SJSA1 (cell line): ENCODE measurements at places on chromosomes 2 and 18.
A peak's percentile ranks its signal among the peaks of the same experiment; 100 is the strongest.

DNA sequence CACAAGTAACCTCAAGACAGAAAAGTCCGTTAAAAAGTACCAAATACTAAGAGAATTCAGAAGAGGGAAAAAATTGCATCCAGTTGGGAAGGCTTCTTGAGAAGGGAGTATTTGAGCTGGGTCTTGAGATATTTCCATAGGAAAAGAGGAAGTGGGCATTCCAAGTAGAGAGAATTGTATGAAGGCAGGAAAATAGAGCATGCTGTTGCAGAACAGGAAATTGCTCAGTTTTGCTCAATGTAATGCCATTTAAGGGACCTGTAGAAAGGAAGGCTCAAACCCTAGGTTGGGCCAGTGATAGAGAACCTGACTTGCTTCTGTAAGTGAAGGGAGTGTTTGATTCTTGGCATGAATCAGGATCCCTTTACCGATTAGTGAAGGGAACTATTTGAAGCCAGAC is 1.0 kb upstream of the ZC3H8 start:
- no peak for DNase-seq

DNA sequence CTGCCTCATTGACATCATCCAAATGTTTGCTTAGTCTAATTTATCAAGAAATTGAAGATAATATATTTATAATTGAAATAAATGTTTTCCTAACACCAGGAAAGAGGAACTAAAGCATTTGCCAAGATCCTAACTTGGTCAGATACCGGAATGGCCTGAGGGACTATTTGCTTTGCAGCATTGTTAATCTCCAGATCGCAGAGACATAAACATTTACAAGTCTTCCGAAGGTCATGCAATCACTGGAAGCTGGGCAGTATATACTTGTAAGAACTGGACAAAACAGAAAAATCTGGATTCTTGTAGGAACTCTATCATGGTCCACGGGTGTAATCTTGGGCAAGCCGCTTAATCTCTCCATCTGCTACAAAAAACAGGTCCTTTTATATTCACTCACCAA is 42.2 kb downstream of the CYBRD1 start:
- no peak for DNase-seq

DNA sequence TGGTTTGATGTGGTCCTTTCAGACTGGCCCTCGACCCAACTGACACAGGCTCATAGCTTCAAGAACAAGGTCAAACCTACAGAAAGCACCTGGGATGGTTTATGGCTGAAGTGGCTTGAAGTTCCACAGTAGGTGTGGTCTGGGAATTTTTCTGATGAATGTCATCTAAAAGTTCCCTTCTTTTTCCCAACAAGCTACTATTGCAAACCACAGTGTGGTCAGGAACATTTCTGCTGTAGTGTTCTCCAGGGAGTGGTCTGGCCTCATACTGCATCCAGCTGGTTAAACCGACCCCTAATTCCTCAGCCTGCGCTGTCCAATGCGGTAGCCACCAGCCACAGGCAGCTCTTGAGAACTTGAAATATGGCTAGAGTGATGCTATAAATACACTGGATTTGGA is 92.7 kb downstream of the FAM124B start:
- no peak for DNase-seq

- DNase-seq, result no peak
Observed at GRCh38 chr2:19356545-19357401, 1.6 kb downstream of the OSR1 start.

DNA sequence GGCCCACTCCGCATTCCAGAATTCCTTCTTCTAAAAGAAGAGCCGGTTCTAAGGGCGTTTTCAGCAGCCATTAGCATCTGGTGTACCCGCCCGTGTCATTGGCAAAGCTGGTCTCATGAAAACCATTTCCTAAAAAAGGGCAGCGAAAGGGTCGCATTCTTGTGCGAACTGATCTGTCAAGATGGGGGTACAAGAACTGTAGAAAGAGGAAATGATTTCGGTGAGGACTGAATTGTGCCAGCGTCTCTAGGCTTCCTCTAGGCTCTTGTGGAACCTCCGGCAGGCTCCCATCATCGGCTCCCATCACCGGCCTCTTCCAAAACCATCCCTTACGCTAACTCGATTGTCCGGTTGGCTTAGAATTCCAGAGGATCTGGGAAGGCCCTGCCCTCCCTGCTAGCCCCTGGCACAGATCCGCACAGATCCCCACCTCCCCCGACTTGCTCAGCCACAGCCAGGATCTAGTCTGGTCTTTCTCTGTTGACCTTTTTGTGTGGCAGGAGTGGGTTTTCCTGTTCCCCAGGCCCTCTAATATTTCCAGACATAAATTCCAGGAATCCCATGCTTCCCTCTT is 1.3 kb downstream of the RAB31 start:
- no peak for DNase-seq

DNA sequence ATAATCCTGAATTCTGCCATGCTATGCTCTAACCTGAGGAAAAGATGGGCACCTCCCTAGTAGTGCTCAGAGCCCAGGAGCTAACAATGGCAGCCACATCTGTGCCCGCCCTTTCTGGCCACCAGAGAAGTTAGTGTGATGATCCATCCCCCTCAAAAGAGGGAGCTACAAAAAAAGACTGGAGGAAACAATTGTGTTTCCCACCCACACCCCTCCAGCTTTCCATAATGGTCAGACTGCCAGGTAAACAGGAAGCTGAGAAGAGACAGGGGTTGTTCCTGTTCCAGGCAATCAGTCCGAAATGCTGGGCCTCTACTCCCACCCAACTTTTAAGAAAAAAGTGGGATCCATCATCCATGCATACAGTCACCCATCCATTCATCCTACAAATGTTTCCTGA is 3.2 kb downstream of the TBC1D8 start:
- DNase-seq, result no peak

DNA sequence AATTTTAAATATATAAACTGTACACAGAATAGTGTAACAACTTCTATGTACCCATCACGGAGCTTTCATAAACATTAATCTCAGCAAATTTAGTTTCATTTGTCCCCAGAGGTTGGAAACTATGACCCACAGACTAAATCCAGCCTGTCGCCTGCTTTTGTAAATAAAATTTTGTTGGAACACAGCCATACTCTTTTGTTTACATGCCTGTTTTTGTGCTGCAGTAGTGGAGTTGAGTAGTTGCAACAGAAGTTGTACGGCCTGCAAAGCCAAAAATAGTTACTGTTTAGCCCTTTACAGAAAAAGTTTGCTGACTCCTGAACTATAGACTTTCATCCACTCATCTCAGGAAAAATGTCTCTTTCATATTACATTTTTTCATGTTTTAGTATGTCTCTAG is 39.8 kb downstream of the RBM45 start:
- peak; percentile 24 for DNase-seq

GRCh38 chr2:11572996-11573395 is 39.2 kb downstream of the GREB1 start:
- no peak for DNase-seq

DNA sequence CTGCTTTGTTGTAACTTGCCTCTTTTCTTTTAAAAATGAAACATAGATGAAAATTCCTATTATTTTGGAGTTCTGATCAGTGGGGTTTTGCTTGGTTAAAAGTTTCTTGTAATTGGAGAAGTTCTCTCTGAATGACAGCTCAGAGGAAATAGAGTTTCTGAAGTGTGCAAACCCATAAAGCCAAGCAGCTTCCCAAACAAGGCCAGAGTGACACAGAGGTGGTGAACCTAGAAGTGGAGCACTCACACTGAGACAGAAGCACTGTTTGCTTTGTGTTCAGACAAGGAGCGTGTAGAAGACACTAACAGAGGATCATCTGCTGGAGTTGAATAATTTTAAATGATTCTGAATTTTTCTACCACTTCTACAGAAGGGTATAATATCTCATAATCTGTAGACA is 49.2 kb downstream of the FBXO48 start:
- no peak for DNase-seq

DNA sequence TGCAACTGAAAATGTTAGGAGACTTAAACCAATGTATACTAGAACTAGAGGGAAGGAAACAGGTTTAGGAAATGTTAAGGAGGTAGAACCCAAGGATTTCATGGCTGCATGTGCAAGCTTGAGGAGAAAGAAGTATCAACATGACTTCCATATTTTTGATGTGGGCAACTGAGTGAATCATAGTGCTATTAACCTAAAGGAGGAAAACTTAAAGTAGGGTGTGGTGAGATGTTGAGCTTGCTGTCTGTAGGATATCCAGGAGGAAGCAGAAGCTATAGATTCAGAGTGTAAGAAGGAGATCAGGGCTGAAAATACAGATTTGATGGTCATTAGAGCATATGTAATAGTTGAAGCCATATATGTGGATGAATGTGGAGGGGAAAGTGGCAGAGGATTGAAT is 31.5 kb downstream of the NDC80 start:
- no peak for DNase-seq

DNA sequence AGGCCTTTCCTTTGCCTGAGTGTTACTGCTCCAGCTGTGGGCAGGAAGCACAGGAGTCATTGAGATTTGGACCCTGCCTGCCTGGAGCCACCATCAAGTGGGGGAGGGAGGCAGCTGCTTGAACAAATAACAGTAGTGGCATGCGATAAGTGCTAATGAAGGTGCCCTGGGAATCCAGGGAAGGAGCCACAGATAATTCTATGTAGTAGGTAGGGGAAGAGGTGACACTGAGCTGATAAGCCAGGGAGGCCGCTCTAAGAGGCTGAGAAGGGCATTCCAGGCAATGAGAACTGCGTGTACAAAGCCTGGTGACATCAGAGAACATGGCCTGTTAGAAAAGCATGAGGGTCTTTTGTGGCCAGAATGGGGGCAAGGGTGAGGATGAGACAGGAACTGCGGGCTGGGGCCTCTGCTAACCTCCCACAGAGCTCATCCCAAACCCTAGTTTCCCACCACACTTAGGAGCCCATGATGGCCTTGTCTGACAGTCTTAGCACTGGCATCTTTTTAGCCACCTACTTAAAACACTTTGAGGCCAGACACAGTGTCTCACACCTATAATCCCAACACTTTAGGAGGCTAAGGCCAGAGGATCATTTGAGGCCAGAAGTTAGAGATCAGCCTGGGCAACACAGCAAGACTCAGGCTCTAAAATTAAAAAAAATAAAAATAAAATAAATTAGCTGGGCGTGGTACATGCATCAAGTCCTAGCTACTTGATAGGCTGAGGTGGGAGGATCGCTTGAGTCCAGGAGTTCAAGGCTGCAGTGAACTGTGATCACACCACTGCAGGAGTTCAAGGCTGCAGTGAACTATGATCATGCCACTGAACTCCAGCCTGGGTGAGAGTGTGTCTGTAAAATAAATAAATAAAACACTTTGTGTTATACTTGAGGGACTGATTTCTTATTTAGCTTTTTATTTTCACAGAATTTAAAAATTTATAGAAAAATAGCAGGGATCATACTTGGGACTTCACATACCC is 58.9 kb downstream of the TET3 start:
- DNase-seq, result no peak

GRCh38 chr2:231364061-231364460 is 31.4 kb upstream of the B3GNT7 start:
- DNase-seq, result no peak

DNA sequence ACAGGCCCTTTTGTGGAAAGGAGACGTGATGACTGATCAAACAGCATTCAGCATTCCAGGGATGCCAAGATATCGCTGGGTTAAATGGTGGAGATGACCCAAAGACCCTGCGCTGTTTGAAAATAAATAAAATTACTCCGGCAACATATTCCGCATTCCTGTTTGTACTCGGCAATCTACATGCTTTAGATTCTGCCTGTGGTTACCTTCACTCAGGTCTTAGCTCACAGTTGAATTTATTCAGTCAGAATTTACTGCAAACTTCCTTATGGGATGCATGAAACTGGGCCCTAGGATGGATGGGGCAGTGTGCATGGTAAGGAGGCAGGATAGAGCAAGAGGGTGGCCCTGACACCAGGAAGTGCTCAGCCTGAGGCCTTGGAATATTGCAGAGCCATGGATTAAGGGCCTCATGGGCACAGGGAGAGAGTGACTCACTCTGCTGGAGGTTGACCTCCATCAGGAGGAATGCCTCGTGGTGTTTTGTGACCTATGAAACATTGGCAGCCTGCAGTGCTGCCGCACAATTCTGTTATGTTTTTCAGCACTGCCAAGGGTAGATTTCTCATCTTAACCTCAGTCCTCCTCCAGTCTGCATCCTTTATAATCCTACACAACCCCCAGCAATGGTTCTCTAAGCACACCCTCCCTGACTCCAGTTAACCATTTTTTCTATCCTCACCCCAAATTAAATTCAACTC is 321.4 kb downstream of the IRS1 start:
- peak; percentile 93 for DNase-seq

GRCh38 chr2:489838-490237 is 187.4 kb downstream of the TMEM18 start:
- DNase-seq, result no peak

- peak; percentile 60 for DNase-seq
Observed at GRCh38 chr2:37377187-37377532, 32.7 kb downstream of the QPCT start.

DNA sequence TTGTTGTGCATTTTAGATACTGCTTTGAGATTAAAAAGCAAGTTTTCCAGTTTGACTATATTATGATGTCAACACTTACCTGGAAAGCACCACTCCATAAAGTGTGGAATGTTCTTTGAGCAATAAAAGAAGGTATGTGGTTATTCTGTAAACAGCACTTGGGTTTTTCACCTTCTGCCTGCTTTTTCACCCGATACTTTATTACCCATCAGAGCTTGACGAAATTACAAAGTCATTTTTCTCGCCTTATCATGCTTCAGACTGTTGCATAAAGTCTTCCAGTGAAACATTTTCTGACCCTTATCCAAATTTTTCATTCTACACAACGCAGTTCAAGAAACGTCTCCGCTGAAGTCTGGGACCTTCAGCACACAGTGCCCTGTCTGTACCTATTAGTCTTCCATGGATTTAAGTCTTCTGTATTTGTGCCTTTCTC is 25.2 kb downstream of the CAB39 start:
- no peak for DNase-seq

GRCh38 chr18:74635224-74635975 is 37.7 kb downstream of the ZNF407 start:
- no peak for DNase-seq

- DNase-seq, result peak; percentile 59
Observed at GRCh38 chr2:100924520-100925451, 77.3 kb upstream of the RPL31 start.

DNA sequence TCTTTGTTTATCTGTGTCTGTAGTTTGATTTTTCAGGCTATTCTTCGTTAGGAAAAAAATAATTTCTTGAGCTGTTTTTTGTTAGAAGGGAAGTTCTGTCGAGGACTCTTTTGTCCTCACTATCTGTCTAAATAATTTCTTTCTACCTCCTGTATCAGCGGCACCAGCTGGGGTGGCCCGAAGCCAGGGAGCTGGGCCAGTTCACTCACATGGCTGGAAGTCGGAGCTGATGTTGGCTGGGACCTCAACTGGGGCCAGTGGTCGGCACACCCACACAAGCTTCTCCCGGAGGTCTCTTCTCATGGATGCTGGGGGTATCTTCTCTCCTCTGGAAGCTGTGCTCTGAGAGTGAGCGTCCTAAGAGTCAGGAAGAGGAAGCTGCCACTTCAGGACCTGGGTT is 8.0 kb upstream of the PDIA6 start:
- no peak for DNase-seq

- DNase-seq, result no peak
Observed at GRCh38 chr2:59276033-59276432, 1034.9 kb upstream of the FANCL start.

DNA sequence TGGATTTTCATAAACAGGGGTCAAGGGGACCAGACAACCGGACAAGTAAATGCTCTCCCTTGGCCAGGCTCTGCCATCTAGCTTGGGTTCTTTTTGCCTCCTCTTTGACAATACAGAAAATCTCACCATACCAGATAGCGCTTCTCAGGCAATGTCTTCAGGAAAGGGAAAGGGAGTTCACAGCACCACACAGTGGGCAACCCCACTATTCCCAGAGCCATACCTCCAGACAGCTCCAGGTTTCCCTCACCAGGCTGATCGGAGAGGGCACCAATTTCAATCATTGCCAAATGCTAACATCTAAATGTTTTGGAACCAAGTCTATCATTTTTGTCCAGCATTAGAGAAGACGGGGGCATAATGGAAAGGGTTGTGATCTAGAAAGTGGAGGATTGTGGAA is 28.1 kb downstream of the CCDC68 start:
- DNase-seq, result no peak
